ENCODE measurements at places on chromosomes 4 and X.

DNA sequence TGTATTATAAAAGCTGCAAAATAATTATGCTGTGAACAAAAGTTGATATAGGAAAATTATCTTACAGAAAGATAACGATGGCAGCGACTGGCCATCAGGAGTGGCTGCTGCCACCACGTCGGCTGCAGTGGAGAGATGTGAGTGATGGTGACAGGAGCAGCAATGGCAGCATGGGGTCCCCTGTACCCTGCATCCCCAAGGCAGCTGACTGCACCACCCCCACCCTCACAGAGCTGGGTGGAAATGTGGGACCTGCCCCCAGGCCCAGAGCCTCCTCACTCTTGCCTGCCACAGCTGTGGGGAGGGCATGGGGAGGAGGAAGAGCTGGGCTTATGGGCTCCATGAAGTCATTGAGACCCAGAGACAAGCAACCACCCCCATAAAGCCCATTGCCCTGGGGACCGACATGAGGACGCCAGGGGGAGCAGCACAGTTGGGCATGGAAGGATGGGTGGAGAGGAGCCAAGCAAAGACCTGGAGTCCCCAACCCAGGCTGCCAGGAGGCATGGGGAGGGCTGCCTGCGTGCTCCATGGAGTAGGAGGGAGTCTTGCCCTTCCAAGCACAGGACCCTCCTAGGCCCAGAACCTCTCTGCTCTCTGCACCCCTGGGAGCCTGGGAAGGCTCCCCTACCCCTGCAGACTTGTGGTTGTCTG is 1090.5 kb downstream of the PCDH18 start:
- no peak for DNase-seq

GRCh38 chrX:136880003-136880451 is 498 bp downstream of the RBMX start:
- no peak for DNase-seq

GRCh38 chrX:133789829-133790228 is 195.6 kb downstream of the GPC3 start:
- DNase-seq, result no peak

GRCh38 chr4:82851318-82851717 is 39.6 kb downstream of the SEC31A start:
- DNase-seq, result no peak

DNA sequence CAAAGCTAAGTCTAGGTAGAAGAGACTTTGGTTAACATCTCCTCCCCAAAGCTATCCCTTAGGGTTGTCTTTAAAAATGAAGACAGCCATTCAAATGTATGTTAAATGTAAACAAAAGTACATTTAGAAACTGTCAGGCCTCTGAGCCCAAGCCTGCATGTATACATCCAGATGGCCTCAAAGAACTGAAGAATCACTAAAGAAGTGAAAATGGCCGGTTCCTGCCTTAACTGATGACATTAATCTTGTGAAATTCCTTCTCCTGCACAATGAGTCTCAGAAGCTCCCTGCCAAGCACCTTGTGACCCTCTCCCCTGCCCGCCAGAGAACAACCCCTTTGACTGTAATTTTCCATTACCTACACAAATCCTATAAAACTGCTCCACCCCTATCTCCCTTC is 377.9 kb downstream of the FAM133A start:
- DNase-seq, result no peak

- DNase-seq, result no peak
These were observed 480.3 kb upstream of the GRIA3 start for GRCh38 chrX:122703762-122704161.

GRCh38 chrX:85503258-85504158 is 124.0 kb upstream of the POF1B start:
- DNase-seq, result no peak

DNA sequence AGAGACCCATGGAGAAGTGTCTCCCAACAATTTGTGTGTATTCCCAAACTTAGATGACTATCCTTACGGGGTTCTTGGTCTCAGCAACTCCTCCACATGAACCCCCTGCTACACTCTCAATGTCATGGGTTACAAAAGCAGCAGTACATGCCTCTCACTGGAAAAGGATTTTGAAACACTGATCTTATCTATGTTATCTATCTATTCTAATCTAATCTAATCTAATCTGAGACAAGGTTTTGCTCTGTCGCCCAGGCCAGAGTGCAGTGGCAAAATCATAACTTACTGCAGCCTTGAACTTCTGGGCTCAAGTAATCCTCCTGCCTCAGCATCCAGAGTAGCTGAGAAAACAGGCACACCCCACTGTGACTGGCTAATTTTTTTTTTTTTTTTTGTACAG is 19.3 kb downstream of the TSPAN5 start:
- no peak for DNase-seq

GRCh38 chrX:13638021-13638420 is 14.9 kb upstream of the TCEANC start:
- no peak for DNase-seq

- no peak for DNase-seq
These were observed 682.3 kb downstream of the ADGRL3 start for GRCh38 chr4:61882381-61882780.

DNA sequence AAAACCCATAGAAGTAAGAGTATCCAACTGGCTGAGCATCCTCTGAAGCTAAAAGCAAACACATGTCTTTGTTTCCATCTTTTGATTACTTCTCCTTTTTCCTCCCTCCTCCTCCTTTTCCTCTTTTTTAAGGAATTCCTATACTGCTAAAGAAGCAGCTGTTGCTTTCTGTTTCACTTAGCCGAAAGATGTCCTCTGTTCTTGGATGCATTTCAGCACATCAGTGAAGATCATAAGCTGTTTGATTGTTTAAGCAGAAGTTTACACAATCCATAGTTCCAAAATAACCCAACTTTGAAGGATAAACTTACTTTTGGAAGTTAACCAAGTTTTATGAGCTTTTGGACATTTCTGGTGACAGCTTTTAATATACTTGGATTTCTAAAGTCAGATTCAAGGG is 55.1 kb upstream of the TNIP3 start:
- DNase-seq, result no peak

GRCh38 chr4:159197260-159197884 is 94.5 kb downstream of the RAPGEF2 start:
- DNase-seq, result no peak

DNA sequence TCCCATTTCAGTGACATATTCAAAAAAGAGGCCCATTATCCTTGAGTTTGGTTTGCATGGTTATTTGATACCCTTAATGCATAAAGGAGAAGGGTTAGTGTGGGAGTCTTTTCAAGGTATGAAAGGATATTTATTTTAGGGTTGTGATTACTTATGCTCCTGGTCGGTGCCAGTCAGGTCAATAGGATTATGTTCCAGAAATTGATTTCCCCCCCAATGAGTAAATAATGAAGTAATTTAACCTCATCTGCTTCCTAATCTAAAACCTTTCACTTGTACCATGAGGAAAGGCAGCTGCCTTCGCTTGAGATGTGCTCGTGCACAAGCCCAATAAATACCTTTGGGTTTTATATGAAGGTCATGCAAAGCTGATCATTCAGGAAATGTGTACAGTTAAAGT is 55.0 kb upstream of the NR0B1 start:
- no peak for DNase-seq

GRCh38 chr4:87317527-87317926 is 5.2 kb downstream of the HSD17B13 start:
- no peak for DNase-seq

- DNase-seq, result no peak
These were observed 7.6 kb downstream of the MAMLD1 start for GRCh38 chrX:150370589-150371312.

GRCh38 chr4:41408859-41409593 is 128.9 kb upstream of the LIMCH1 start:
- no peak for DNase-seq

GRCh38 chrX:22634751-22635150 is 362.0 kb downstream of the CBLL2 start:
- no peak for DNase-seq

DNA sequence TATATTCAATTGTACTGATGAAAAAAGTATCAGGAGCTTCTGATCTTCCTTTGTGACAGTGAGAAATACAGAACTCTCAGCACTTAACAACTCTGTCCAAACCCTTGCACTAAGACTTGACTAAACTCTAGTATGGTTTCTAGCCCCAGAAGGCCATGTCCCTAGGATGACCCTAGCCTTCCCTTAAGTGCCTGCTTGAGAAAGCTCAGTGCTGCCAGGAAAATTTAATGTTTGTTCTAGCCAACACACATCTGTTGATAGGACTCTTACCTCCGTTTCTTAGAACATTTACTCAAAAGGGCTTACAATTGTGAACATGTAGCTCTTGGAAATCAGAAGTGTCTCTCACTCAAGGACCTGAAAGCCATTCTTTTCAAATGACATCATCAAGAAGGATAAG is 1055.2 kb upstream of the FTHL17 start:
- DNase-seq, result no peak

All from mesenteric fat pad (tissue), 1 donor.